ENCODE measurements at places on chromosomes 5 and 9.

GRCh38 chr5:106720367-106720766, 950.4 kb downstream of the EFNA5 start:
- DNase-seq: no peak

DNA sequence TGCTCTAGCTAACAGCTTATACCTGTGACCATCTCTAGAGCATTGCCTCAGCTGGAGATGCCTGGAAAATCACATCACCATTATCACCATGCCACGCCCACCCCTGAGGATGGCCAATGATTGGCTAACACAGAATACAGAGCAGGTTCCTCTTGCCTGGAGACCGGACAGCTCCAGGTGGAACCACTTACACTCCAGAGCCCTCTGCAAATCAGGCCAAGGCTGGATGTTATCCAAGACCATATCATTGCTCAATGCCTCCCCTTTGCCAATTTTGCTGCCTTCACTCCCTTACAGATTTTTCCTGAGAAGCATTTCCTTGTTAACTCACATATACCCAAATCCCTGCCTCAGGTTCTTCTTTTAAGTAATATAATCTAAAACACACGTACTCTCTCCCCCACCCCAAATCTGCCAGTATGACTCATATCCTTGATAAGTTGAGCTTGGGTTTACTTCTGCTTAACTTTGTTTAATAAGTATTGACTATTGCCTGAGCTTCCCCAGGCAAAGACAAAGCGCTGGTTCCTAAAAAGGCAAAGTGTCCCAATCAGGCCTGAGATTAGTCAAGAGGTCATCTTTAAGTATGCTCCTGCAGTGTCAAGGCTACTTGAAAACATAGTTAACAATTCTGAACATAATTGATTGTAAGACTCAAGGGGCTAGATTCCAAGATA, 309.6 kb downstream of the EPB41L4A start:
- no peak for DNase-seq

- DNase-seq: no peak
Observed at GRCh38 chr5:173204185-173204979, 30.6 kb downstream of the NKX2-5 start.

- no peak for DNase-seq
Observed at GRCh38 chr5:74384851-74385250, 255.7 kb downstream of the ENC1 start.

DNA sequence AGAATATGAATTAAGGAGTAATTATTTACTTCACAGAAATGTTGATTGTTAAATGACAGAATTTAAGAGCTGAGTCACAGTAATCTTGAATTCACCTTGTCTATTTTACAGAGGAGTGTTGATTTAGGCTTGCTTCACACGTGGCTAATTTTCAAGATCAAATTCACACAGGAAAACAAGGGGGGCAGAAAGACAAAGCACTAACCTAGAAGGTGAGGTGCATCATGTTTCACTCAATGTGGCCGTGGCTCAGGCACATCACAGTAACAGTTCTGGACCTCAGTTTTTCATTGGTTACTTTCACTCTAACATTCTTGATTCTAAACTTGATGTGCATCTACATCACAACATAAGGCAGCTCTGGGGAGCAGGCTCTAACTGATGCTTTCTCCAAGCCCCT, 69.6 kb upstream of the GNAQ start:
- DNase-seq: no peak
